ENCODE measurements at places on chromosomes 4 and X. TPM values are rescaled to one million over a fixed set of nuclear protein-coding genes. Genes with fewer than 3 reads are reported as not detected.

CCDC160 gene
- 1.8 TPM for total RNA-seq

SLC7A11 gene
- total RNA-seq: 10.1 TPM

CLCN4 gene
- 8.9 TPM for total RNA-seq

CSAG3 gene
- total RNA-seq: 14.1 TPM

SLC6A14 gene
- total RNA-seq: 0.07 TPM

UGT2B7 gene
- not detected for total RNA-seq

GLOD5 gene
- 0.27 TPM for total RNA-seq

FGG gene
- 3.0 TPM for total RNA-seq

GAGE2A gene
- 0.83 TPM for total RNA-seq

HSFX2 gene
- not detected for total RNA-seq

CXorf38 gene
- 10.4 TPM for total RNA-seq

- H3K27ac ChIP-seq: no peak overlapping the region
- H3K4me1 ChIP-seq: peaks cover 7% of the 10 kb centered on the region
- H3K36me3 ChIP-seq: peaks cover 15% of the 10 kb centered on the region
Measured at GRCh38 chr4:59247032-59247431, 1953.1 kb upstream of the ADGRL3 start.

GRCh38 chrX:136032370-136032769, 47.1 kb downstream of the SLC9A6 start:
- H3K4me3 ChIP-seq: no peak overlapping the region
- no peaks in the 10 kb centered on the region for H3K4me1 ChIP-seq
- H3K27ac ChIP-seq: no peak overlapping the region
- DNase-seq: no peak
- no peaks in the 10 kb centered on the region for H3K27me3 ChIP-seq

GRCh38 chrX:150062292-150063137, 124.2 kb upstream of the EOLA2 start:
- no peaks in the 10 kb centered on the region for H3K27me3 ChIP-seq
- no peaks in the 10 kb centered on the region for H3K36me3 ChIP-seq
- no peak overlapping the region for H3K4me3 ChIP-seq
- no peak overlapping the region for H3K27ac ChIP-seq
- no peak for DNase-seq

DNA sequence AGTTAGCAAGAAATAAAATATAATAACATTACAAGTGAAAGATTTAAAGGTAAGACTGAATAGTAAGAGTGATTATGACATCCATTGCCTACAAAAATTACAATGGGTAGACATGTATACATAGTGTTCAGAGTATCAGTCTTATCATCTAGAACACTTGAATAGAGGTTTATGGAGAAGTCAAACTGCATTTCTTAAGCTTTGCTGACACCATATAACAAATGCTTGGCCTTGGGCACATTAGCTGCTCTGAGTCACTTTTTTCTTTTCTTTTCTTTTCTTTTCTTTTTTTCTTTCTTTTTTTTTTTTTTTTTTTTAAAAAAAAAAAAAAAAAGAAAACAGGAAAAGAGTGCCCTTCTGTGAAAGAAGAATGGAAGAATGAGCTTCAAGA, 220.0 kb downstream of the SPCS3 start:
- no peak for DNase-seq
- no peak overlapping the region for H3K4me3 ChIP-seq
- no peaks in the 10 kb centered on the region for H3K36me3 ChIP-seq
- H3K27ac ChIP-seq: no peak overlapping the region
- no peaks in the 10 kb centered on the region for H3K27me3 ChIP-seq

- H3K4me1 ChIP-seq: peaks cover 4% of the 10 kb centered on the region
- DNase-seq: no peak
- no peaks in the 10 kb centered on the region for H3K36me3 ChIP-seq
Measured at GRCh38 chrX:124902953-124903352, 416.7 kb upstream of the TEX13C start.

GRCh38 chrX:129846716-129847115, 3.0 kb upstream of the ZDHHC9 start:
- H3K4me1 ChIP-seq: peaks cover 10% of the 10 kb centered on the region
- H3K27me3 ChIP-seq: peaks cover 12% of the 10 kb centered on the region
- H3K36me3 ChIP-seq: no peaks in the 10 kb centered on the region
- H3K27ac ChIP-seq: no peak overlapping the region
- H3K4me3 ChIP-seq: no peak overlapping the region

GRCh38 chr4:76659103-76659490, 224.1 kb downstream of the SHROOM3 start:
- H3K4me3 ChIP-seq: no peak overlapping the region
- no peak overlapping the region for H3K27ac ChIP-seq
- H3K27me3 ChIP-seq: no peaks in the 10 kb centered on the region
- DNase-seq: no peak

GRCh38 chrX:93422693-93423092, 250.7 kb downstream of the NAP1L3 start:
- H3K4me3 ChIP-seq: no peak overlapping the region
- H3K36me3 ChIP-seq: no peaks in the 10 kb centered on the region
- peak; percentile 10 for DNase-seq
- H3K27me3 ChIP-seq: no peaks in the 10 kb centered on the region
- H3K27ac ChIP-seq: no peak overlapping the region

GRCh38 chrX:53456254-53456653, 22.1 kb upstream of the HSD17B10 start:
- no peak for DNase-seq
- H3K36me3 ChIP-seq: no peaks in the 10 kb centered on the region
- no peaks in the 10 kb centered on the region for H3K27me3 ChIP-seq
- H3K4me1 ChIP-seq: no peaks in the 10 kb centered on the region

DNA sequence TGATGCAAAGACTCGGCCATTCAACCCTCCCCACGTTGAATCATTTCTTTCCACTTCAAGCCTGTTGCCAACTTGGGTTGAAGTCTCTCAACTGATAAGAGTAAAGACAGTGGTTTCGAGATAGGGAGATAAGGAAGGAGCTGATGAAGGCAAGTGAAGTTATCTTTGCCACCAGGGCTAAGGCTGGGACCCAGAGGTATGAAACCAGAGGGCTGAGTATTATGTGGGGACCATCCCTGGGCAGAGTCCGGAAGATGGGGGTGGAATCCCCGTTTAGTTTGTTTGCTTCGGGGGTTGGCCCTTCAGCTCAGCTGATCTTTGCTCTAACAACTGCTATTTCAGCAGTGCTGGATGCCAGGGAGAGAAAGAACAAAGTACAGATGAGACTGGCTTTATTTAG, 2.3 kb upstream of the XPNPEP2 start:
- H3K27me3 ChIP-seq: peaks cover 10% of the 10 kb centered on the region
- no peak overlapping the region for H3K27ac ChIP-seq
- no peak overlapping the region for H3K4me3 ChIP-seq
- peaks cover 27% of the 10 kb centered on the region for H3K4me1 ChIP-seq
- DNase-seq: no peak

DNA sequence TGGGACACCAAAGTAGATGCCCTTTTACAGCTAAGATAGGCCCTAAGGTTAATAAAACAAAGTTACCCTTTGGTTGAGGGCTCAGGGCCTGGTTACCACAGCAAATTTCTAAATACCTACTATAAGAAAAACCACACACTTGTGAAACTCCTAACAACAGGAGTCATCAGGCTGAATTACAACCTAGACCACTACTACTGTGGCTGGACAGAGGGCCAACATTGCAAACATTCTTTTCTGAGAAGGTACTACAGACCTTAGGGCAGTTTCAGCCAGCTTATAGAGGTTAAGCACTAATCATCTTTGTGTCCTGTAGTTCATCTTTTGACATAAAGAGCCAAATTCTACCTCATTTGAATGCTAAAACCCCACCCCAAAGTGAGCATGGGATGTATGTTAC, 504.0 kb downstream of the RAPGEF2 start:
- peaks cover 40% of the 10 kb centered on the region for H3K36me3 ChIP-seq
- H3K4me3 ChIP-seq: no peak overlapping the region
- peaks cover 8% of the 10 kb centered on the region for H3K4me1 ChIP-seq
- H3K27ac ChIP-seq: no peak overlapping the region
- no peaks in the 10 kb centered on the region for H3K27me3 ChIP-seq

DNA sequence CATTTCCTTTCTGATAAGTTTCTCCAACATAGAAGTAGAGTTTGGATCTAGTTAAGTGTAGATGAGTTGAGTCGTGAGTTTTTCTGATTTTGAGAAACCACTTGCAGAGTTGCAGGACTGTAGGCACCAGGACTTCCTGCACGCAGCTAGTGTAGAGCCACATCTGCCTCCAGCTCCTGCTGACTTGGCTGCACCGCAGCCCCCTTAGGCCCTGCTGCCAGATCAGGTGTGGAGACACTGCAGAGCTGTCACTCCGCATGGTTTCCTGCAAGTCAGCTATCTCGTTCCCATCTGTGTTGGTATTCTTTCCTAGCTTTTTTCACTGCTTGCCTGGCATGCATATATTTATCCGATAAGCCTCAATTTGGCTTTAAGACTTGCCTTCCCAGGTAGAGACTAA, 48.9 kb downstream of the PCDH7 start:
- H3K4me1 ChIP-seq: peaks cover 32% of the 10 kb centered on the region
- H3K4me3 ChIP-seq: no peak overlapping the region
- H3K36me3 ChIP-seq: no peaks in the 10 kb centered on the region
- peak; percentile 13 for DNase-seq
- H3K27me3 ChIP-seq: no peaks in the 10 kb centered on the region
- H3K27ac ChIP-seq: no peak overlapping the region

DNA sequence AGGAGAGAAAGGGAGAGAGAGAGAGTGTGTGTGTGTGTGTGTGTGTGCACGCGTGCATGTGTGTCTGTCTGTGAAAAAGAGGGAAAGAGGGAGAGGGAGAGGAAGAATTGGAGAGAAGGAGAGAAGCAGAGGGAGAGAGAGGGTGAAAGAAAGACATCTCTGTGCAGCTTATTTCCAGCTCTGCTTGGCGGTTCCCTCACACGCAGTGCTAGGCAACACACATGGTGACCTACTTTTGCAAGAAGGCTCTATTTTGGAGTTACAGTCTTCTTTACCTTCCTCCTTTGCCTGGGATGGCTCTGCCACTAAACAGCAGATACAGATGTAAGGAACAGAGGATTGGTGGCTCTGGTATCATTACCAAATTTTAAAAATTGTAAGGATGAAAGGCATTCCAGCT, 40.1 kb downstream of the SLC16A2 start:
- no peaks in the 10 kb centered on the region for H3K27me3 ChIP-seq
- no peak for DNase-seq

- 0 out of 2 replicates have a peak, but pooled peaks cover 9% of the 10 kb centered on the region for H3K4me1 ChIP-seq
- H3K27ac ChIP-seq: no peak overlapping the region
- H3K36me3 ChIP-seq: peaks cover 6% of the 10 kb centered on the region
- no peak for DNase-seq
- peak overlapping the region; percentile 81 for H3K4me3 ChIP-seq
- H3K27me3 ChIP-seq: no peaks in the 10 kb centered on the region
Measured at GRCh38 chrX:153934148-153934761, 582 bp downstream of the NAA10 start.

GRCh38 chr4:82057990-82058544, 315.7 kb downstream of the HNRNPD start:
- H3K36me3 ChIP-seq: peaks cover 3% of the 10 kb centered on the region
- no peak overlapping the region for H3K27ac ChIP-seq
- no peaks in the 10 kb centered on the region for H3K27me3 ChIP-seq
- H3K4me3 ChIP-seq: no peak overlapping the region

DNA sequence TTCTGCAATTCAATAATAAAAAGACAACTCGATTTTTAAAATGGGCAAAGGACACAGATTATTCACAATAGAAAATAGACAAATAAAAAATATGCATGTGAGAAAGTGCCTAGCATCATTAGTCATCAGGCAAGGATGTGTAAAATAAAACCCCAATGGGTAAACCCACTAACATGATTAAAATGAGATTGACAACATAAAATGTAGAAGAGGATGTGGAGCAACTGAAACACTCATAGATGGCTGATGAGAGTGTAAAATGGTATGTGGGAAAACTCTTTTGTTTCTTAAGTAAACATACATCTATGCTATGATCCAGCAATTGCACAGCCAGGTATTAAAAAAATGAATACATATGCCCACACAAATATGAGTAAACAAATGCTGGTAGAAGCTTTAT, 177.6 kb downstream of the IQCM start:
- H3K27ac ChIP-seq: no peak overlapping the region
- no peak overlapping the region for H3K4me3 ChIP-seq
- H3K4me1 ChIP-seq: no peaks in the 10 kb centered on the region
- DNase-seq: no peak
- no peaks in the 10 kb centered on the region for H3K27me3 ChIP-seq

DNA sequence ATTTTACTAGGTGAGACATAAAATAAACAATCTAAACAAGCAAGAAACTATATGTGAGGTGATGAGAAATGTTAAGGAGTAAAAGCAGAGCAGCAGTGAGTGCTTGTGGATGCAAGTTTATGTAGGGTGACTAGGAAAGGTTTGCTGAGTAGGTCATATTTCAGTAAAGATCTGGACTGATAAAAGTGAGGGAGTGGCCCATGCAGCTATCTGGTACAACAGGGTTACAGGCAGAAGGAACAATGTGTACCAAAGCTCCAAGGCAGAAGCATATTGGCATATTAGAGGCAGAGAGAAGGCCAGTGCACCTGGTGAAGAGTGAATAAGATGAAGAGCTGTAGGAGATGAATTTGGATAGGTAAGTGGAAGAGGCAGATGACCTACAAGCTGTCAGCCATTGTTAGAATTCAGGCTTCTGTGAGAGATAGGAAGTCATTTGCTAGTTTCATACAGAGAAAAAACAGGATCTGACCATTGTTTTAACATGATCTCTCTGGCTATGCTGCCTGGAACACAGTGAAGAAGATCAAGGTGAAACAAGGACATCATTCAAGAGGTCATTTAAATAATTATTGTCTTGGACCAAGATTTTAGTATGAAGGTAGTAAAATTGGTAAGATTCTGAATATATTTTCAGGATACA, 274.6 kb downstream of the ANKRD50 start:
- H3K27ac ChIP-seq: no peak overlapping the region
- no peaks in the 10 kb centered on the region for H3K4me1 ChIP-seq
- DNase-seq: no peak
- H3K4me3 ChIP-seq: no peak overlapping the region
- no peaks in the 10 kb centered on the region for H3K27me3 ChIP-seq

DNA sequence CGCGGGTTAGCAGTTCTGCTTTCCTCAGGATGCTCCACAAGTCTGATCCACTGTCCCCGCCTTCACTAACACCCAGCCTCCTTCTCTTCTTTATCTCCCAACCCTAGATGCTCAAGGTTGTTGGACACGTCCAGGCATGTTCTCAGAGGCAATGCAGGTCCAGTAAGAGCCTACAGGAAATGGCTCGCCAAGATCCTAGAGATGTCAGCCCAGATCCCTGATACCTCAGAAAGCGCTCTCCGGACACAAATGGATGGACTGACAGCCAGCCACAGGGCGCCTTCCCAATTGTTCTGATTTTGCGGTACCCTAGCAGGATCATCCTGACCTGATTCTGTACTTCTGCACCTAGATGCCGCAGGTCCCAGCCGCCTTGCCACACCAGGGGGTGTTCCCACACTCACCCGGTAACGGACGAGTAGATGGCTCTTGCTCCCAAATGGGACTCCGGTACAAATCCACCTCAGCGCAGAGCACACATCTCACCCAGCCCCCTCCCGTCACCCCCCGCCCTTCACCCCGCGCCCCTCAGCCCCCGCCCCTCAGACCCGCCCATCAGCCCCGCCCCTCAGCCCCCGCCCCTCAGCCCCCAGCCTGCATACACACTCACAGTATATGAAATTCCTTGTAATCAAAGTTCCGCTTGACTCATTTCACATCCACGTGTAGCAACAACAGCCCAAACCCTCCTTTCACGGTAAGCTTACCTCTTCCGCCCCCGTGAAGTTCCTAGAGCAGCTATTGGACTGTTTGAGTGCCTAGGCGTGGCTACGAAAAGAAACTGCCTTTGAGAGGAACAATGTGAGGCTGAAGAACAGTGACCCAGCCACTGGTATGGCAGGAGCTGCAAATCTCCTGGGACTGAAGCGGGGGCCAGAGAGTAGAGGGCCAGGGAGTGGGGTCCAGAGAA, at the start of gene EDA2R:
Gene EDA2R (minus strand): TSS at position 488 of the 910 bp plus-strand sequence. CDS start 23,058 bp downstream, outside the sequence.
- H3K27ac ChIP-seq: peak within 1 kb of the TSS; percentile 60
- peak; percentile 38 for DNase-seq
- peak within 1 kb of the TSS; percentile 92 for H3K4me3 ChIP-seq
- H3K27me3 ChIP-seq: peaks cover 3% of the 10 kb centered on the region
- no peaks in the 10 kb centered on the region for H3K36me3 ChIP-seq
- H3K4me1 ChIP-seq: peaks cover 35% of the 10 kb centered on the region

Measured in WTC11 (cell line).